ENCODE measurements at places on chromosomes 5 and 9. TPM values are rescaled to one million over a fixed set of nuclear protein-coding genes. Genes with fewer than 3 reads are reported as not detected.

DNA sequence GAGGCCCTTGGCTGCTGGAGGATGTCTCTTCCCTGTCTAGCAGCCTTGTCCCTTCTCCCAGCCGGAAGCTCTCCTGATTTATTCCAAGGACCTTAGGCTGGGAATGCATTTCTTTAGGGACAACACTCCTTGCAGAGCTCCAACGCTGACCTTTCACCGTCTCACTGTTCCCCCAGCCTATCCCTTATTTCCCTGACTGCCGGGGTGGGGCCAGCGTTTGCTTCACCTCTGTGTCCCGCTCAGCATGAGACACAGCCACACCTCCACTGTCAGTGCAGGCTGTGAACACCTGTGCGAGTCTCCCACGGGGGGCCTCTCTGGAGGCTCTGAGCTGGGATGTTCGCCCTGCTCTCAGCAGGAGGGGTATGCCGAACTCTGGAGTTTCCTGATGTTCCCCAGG, 106.2 kb upstream of the FCN2 start:
- DNase-seq = no peak

GRCh38 chr5:134833340-134834032, 12.3 kb upstream of the C5orf24 start:
- DNase-seq = no peak

DNA sequence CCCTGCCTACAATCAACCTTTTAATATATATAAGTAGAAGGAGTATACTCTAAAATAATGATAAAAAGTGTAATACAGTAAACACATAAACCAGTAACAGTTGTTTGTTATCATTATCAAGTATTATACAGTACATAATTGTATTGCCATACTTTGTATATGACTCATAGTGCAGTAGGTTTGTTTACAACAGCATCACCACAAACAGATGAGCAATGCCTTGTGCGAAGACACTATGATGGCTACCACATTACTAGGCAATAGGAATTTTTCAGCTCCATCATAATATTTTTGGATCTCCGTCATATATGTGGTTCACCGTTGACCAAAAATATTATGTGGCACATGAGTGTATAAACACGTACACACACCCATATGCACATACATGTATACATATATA, 69.7 kb upstream of the APC start:
- no peak for DNase-seq

The IRX1 gene
- not detected for total RNA-seq

DNA sequence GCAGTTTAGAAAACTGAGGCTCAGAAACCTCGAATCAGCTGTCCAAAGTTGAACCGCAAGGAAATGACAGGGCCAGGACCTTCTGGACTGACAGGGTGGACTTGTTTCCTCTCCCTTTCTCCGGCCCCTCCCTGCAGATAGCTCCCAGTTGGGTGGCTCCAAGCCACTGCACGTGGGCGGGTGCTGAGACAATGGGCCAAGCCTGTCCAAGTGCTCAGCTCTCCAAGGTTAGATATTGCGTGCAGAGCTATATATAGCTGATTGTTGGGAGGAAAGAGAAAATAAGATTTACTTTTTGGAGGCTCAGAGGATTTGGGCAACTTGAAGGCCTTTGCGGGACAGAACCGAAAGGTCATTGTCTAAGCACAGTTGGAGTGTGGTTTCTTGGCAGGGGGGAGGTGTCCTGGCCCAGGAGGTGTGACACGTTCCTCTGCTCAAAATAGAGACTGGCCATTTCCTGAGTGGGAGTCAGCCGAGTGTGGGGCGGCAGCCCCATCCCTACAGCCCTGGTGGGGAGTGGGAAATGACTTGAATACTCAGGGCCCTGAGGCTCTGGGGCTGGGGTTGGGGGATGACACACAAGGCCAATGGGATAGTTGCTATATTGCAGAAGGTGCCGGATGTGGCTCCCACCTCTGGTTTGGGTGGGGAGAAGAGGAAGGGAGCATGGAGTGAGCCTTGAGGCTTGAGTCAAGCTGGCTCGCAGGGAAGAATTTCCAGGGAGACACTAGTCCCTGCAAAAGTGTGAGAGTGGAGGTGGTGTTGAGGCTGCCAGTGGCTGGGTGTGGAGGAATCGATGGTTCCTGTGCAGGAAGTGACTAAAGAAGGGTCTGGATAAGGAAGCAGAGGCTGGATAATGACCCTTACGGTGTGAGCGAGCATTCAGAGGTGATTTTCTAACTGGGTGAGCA, 44.4 kb upstream of the SMAD5 start:
- DNase-seq = no peak
